Urinary bladder (tissue), 4 donors: ENCODE measurements at places on chromosomes 7 and 10. TPM values are rescaled to one million over a fixed set of nuclear protein-coding genes. Genes with fewer than 3 reads are reported as not detected.

DNA sequence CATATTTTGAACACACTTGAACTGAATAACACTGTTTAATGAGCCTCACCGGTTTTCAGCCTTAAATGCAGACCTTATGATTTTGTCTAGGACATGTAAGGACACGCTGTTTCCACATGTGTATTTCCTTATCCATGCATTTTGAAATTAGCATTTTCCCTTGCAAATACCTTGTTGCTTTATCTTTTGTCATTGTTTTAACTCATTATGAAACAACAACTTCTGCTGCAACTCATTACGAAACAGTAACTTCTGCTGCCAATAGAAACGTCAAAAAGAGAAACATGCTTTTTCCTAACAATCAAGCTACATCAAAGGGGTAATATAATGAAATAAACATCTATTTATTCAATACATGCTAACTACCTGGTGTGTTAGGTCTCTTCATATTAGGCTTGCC lies 322.0 kb downstream of the AGMO start:
- no peak for DNase-seq

- no peak for DNase-seq
Observed at GRCh38 chr10:14474656-14475055, 143.9 kb upstream of the FRMD4A start.

AGMO gene
- total RNA-seq: 1.1 TPM

DNA sequence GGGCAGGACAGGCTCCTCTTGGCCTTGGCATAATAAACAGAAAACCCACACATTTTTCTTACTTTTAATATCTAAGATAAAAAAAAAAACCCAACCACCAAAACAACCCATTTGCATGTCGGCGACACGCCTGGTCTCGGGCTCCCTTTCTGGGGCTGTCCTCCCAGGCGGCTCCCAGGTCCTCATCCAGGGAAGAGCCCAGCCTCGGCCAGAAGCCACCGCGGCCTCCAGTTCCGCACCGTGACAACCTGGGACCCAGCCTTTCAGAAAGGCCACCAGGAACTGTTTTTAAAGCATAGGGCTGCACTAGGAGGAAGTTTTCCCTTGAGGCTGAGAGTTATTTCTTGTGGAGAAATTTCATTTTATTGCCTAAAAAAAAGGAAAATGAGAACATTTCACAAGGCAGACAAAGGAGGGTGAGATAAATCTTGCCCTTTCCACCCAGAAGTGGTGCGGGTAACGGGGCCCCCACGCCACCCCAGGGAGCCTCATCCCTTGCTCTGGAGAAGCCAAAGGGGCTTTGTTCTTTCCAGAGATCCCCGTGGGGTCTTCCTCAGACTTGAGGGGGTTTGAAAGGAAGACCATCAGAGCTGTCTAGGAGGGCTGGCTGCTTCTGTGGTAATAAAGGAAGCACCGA lies 39.2 kb upstream of the MKRN1 start:
- DNase-seq: no peak

GRCh38 chr7:47301657-47302295 lies 280.1 kb downstream of the TNS3 start:
- no peak for DNase-seq

GSDME gene
- 8.3 TPM for total RNA-seq

GRCh38 chr7:75669579-75669978 lies 69.2 kb downstream of the HIP1 start:
- no peak for DNase-seq

GRCh38 chr7:40977533-40977932 lies 725.4 kb downstream of the INHBA start:
- no peak for DNase-seq

GRCh38 chr7:36044101-36044892 lies 108.8 kb upstream of the EEPD1 start:
- no peak for DNase-seq

DNA sequence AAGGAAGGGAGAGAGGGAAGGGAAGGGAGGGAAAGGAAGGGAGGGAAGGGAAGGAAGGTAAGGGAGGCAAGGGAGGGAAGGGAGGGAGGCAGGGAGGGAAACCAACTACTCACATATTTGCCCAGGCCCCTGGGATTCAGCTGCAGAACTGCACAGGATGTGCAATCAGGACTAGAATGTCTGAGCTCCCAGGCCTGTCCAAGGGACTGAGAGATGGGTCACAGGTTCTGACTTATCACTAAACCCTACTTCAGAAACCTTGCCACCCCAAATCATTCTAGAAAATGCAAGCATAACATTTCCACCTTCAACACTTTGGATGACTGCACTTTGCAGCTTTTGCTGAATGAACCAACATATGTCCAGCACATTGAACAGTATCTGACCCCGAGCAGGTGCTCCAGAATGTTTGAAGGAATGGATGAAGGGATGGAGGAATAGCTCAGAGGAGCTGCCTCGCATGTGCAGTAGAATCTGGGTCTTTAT lies 245.3 kb downstream of the KCNMA1 start:
- DNase-seq: no peak

TSC22D4 gene
- total RNA-seq: 16.6 TPM
